Left ventricle myocardium superior (tissue), 1 donor: ENCODE measurements at places on chromosomes 16 and 17.

GRCh38 chr16:69554495-69554894 is 11.3 kb upstream of the NFAT5 start:
- no peak for DNase-seq

DNA sequence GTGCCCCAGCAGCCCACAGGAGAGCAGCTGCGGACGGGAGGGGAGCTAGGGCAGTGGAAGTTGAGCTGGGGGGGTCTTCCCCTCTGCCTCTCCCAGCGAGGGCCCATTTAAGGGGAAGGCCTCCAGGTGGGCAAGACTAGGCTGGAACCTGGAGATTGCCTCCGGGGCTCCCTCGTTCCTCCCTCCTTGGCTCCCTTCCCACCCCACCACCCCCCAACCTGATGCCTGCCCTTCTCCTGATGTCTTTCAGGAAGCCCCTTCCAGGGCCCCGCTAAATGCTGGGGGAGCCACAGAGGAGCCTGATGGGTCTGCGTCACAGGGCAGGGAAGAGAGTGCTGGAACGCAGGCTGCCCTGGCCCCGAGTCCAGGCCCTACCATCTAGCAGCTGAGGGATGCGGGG is 16.7 kb downstream of the ADGRG1 start:
- DNase-seq: no peak

GRCh38 chr17:80633207-80633606 is 88.6 kb downstream of the RPTOR start:
- no peak for DNase-seq

DNA sequence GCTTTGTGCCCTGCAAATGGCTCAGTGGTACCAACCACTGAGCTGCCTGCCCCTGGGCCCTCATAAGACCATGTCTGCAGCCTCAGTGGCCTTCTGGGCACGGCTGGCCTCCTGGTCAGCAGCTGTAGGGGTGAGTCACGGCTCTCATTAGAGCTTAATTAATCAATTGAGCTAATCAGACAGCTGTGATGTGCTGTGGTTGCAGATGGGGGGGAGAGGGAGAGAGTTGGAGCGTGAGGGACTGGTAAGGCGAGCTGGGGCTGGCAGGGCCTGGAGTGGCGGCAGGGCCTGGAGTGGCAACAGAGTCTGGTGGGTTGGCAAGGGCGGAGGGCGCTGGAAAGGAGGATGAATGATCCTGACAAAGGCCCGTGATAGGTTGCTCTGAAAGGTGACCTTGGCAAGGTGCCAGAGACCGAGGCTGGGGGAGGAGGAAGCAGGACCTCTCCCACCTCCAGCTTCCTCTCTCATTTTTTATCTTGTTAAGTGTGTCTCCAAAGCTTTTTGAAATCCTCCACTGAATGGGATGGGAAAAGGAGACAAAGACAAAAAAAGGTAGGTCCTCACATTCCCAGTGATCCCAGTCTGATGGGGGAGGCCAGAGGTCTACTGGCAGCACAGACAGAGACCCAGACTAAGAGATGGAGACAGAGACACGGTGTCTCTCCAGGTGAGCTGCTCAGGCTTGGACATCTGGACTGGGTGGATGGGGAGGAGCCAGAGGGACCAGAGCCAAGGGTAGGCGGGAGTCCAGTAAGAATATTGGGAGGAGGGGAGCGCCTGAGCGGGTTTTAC is 41.6 kb downstream of the DCAKD start:
- DNase-seq: no peak

- DNase-seq: no peak
Observed at GRCh38 chr16:54454616-54455015, 168.0 kb upstream of the IRX3 start.

- no peak for DNase-seq
Observed at GRCh38 chr17:70159980-70160379, 9.4 kb upstream of the KCNJ2 start.

GRCh38 chr17:78267253-78268073 is 36.0 kb downstream of the TMEM235 start:
- no peak for DNase-seq

DNA sequence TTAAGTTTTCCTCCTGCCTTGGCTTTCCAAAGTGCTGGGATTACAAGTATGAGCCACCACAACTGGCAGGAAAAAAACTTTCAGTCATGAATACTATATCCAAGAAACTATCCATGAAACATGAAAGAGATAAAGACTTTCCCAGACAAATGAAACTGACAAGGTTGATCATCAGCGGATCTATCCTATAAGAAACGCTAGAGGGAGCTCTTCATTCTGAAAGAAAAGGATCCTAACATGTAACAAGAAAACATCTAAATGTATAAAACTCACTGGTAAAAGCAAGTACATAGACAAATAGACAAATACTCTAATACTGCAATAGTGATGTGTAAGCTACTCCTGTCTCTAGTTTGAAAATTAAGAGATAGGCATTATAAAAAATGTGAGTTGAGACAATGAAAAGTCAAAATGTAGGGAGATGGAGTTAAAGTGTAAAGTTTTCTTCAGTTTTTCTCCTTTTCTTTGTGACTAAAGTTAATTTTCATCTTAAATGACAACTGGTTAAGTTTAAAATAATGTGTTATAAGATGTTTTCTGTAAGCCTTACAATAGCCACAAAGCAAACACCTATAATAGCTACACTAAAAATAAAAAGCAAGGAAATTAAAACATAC is 79.6 kb upstream of the TEKT1 start:
- DNase-seq: no peak

DNA sequence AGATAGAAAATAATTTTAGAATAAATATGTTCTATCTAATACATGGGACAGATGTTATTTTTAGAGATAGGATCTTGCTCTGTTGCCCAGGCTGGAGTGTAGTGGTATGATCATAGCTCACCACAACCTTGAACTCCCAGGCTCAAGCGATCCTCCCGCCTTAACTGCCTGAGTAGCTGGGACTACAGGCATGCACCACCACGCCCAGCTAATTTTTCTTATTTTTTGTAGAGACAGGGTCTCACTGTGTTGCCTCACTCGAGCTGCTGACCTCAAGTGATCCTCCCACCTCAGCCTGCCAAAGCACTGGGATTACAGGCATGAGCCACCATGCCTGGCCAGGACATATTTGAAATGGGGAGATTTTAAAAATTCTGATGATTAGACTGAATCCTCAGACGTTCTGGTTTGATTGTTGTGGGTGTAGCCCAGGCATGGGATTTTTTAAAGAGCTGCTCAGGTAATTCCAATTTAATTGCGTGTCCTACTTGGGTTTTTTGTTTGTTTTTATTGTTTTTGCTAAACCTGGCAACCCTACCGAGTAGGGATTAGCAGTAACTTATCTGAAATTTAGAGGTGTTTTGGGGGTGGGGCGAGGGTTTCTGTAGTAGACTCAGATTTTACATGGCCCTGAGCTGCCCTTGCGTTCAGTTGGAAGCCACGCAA is 142.9 kb downstream of the RAB11FIP4 start:
- DNase-seq: no peak

DNA sequence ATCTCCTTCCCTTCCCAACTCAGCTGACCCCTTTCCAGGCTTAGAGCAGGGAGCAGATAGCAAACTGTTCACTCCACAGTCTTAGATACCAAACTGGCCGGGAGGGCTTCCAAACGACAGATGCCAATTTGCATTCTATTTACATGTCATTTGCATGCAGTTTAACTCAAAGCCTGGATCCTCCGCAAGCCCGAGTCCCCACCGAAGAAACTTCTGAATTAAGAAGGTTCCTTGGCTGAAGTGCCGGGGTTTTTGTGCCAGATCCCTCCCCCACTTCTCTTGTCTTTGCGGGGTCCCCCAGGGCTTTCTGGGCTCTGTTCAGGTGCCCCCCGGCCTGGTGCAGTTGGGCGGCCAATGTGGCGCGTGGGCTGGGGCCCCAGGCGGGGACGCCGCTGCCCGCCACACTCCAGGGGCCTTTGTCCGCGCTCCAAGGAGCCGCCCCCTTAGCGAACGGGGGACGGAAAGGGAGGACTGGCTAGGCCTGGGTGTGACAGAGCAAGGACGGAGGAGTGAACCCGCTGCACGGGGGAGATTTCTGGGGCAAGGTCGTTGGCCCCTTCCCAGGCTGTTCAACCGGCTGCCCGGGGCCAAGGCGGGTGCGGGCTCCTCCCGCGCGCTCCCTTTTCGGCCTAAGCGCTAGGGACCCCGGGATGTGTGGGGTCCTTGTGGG is 1.2 kb downstream of the GPRC5B start:
- peak; percentile 74 for DNase-seq

GRCh38 chr17:13030459-13031300 is 12.9 kb upstream of the ELAC2 start:
- DNase-seq: no peak

- DNase-seq: no peak
Observed at GRCh38 chr16:747978-748746, 7.4 kb upstream of the CIAO3 start.

DNA sequence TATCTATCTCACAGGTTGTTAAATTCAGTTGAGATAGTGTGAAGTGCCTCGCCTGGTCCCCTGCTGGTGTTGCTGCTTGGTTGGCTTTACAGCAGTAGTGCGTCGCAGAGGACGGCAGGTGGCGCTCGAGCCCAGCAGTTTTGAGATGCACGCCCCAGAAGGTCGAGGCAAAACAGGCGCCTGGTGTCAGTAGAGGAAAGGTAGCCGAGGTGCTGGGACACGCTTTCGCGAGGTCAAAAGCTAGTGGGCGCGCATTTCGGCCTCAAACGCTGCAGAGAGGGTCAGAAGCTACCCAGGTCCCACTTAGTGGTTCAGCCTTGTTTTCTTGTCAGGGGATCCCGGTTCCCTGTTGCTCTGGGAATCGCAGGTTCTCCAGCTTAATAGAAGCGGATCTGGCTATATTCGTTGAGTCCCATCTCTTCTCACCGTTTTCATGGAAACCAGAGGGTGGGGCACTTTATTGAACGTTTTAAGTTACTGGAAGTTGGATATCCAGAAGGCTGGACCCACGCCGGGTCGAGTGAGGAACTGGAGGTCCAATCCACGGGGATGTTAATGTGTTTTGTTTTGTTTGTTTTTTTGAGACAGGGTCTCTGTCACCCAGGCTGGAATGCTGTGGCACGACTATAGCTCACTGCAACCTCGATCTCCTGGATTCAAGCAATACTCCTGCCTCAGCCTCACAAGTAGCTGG is 10.3 kb upstream of the ZFP90 start:
- peak; percentile 88 for DNase-seq

GRCh38 chr16:57966204-57966771 is 4.6 kb downstream of the CNGB1 start:
- no peak for DNase-seq

DNA sequence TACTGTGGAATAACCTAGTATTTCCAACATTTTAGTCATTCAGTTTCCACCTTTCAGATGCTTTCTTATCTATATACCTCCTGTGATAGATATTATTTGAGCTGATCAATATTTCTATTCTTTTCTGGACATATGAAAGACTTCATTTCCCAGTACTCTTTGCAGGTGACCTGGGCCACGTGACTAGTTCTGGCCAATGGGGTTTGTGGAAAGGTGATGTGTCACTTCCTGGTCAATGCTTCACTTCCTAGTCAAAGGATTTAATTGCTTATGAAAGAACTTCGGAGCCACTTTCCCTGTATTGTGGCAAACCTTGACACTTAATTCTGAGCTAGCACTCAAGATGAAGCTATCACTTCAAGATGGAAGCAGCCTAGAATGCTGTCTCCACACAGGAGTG is 248.9 kb upstream of the FOXF1 start:
- no peak for DNase-seq

GRCh38 chr16:78117391-78117790 is 17.9 kb downstream of the WWOX start:
- DNase-seq: no peak

- no peak for DNase-seq
Observed at GRCh38 chr16:64397042-64397441, 724.8 kb downstream of the CDH11 start.
